ENCODE measurements at places on chromosomes 4 and X. TPM values are rescaled to one million over a fixed set of nuclear protein-coding genes. Genes with fewer than 3 reads are reported as not detected.

HSFX2 gene
- total RNA-seq = not detected

FOXR2 gene
- total RNA-seq = not detected

- peak; percentile 23 for DNase-seq
These were observed 746 bp downstream of the REST start for GRCh38 chr4:56908206-56909085.

- DNase-seq = no peak
These were observed 30.3 kb upstream of the CLDN24 start for GRCh38 chr4:183352546-183352945.

- no peak for DNase-seq
These were observed 1954.8 kb downstream of the ARAP2 start for GRCh38 chr4:34289489-34289888.

DNA sequence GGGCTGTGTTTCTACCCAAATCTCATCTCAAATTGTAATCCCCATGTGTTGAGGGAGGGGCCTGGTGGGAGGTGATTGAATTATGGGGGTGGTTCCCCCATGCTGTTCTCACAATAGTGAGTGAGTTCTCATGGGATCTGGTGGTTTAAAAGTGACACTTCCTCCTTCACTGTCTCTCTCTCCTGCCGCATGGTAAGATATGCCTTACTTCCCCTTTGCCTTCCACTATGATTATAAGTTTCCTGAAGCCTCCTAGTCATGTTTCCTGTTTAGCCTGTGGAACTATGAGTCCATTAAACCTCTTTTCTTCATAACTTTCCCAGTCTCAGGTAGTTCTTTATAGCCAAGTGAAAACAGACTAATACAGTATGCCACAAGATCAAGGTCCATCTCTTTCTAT, 70.0 kb upstream of the MSX1 start:
- no peak for DNase-seq

DNA sequence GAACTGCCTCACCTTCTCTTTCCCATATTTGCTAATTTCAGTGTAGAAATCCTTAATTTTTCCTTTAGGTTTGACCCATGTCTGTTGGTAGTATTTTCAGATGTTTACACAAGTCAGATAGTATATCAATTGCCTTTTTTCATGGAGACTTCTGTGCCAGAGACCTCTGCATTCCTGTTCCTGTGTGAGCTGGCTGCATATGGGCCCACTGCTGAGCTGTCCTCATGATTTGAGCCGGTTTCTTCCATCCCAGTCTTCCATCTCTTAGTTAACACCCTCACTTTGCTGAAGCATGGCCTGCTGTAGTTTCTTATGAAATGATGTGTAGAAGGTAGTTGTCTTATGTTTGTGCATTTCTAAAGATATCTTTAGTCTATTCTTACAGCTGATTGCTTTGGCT, 40.0 kb downstream of the CDS1 start:
- no peak for DNase-seq

DNA sequence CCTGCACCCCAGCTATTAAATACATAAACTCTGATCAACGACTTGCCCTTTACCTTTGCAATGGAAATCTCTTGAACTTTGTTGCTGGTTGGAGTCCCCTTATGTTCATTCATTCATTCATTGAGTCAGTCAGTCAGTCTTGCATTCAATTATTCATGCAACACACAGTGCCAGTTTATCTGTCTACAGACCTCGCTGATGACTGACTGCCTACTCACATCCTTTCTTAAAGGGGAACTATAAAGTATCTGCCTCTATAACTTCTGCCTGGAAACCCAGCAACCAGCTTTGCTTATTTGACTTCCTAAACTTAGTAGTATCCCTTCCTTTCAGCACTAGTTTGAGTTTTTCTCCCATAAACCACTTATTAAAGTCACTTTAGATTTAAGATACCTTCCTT, 620.8 kb upstream of the ADGRL3 start:
- no peak for DNase-seq

DNA sequence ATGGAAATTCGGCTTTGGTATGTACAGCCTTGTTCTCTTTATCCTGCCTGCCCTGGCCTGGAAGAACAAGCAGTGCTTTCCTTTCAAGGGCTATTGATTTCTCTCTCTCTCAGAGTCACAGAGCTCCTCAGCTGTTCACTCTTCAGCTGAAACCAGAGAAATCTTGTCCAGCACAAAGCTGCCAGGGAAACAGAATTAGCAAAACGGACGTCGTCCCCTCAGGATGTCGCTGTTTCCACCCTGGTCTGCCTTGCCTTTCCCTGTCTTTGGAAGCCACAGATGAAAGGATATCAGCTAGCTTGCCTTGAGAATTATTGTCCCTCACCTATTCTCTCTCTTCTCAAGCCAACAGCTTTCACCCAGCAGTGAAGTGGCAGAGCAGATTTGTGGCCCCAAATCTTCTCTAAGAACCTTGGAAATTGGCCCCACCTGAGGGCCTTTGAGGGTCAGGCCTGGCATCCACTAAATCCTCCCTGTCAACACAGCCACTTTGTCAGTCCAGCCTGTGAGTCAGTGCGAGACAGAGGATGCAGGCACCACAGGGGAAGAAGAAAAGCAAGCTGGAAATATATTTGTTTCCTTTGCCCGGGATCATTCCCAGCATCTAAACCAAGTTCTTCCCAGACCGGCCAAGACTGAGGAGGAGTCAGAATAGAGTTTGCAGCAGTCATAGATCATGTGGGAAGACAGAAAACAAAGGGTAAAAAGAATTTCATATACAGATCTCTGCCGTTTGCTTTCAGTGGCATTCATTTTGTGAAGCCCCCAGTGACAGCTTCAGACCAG, 63.8 kb upstream of the MTM1 start:
- DNase-seq = no peak
